CD4-positive, alpha-beta T cell treated with Interleukin-15 for 1 hour (primary cell): ENCODE measurements at places on chromosomes 2 and 18.

- no peak for DNase-seq
Measured at GRCh38 chr2:147600646-147601045, 244.2 kb upstream of the ACVR2A start.

GRCh38 chr18:48030616-48031480 lies 100.4 kb upstream of the SMAD2 start:
- DNase-seq = no peak

DNA sequence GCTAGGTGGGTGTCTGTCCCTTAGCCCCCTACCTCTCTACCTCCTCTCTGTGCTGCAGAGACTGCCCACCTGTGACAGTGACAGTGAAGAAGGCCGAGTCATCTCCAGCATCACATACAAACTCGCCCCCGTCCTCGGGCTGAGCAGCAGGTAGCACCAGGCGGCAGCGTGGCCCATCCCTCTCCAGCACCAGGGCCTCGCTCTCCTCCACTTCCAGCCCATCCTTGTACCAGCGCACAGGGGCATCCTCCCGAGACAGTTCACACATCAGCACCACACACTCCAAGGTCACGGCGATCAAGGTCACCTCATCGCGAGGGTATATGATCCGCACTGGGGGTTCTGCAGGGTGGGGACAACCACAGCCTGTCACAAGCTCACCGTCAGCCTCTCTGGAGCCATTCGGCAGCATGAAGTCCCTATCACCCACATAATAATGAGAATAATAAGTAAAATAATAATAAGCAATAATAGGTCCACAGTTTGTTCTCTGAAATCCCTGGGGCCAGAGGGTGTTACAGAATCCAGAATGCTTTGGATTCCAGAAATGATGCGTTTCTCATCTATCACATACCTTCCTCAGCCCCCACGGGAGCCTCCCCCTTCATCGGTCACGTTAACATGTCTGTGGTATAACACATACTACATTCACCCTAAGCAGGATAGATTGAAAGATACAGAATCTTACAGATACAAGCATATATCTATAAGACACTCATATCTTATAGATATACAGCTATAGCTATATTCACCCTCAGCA lies 12.0 kb downstream of the OBSL1 start:
- no peak for DNase-seq

DNA sequence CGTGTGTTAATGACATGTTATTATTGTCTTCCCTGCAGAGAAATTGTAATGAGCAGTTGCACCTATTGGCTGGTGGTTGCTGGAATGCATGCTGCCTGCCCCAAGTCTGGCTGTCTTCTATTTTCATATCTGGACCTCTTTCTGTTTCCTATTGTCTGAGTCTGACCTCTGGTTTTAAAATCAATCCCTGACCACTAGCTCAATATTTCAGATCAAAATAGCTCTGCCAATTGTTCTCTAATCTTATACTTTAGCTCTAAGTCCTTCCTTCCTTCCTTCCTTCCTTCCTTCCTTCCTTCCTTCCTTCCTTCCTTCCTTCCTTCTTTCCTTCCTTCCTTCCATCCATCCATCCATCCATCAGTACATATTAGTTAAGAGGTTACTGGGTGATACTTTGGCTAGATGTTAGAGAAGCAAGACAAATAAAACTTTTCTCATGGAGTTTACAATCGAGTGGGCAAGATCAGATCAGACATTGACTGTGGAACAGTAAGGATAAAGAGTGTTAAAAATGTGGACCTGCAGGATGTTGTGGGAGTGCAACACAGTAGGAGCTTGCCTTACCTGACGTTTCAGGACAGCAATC lies 417.1 kb downstream of the SOCS6 start:
- no peak for DNase-seq

- no peak for DNase-seq
Measured at GRCh38 chr18:75837316-75837715, 409.8 kb upstream of the SMIM21 start.

DNA sequence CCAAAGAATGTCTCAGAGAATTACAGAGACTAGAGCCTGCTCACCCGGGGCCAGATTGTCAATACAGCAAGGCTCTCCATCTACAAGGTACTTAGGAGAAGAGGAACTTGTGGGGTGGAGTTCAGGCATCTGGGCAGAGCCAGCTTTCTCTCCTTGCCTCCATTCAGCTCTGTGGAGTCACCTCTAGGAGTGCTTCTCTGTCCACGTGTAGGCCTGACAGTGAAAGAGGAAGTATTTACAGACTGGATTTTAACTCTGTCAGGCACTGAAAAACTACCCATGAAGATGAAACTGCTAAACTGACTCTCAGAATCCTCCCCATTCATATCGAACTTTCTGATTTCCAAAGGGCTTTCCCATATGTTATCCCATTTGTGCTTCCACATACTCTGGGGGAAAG lies 315.6 kb downstream of the SETBP1 start:
- DNase-seq = no peak

- no peak for DNase-seq
Measured at GRCh38 chr2:172693037-172693436, 42.6 kb upstream of the RAPGEF4 start.

DNA sequence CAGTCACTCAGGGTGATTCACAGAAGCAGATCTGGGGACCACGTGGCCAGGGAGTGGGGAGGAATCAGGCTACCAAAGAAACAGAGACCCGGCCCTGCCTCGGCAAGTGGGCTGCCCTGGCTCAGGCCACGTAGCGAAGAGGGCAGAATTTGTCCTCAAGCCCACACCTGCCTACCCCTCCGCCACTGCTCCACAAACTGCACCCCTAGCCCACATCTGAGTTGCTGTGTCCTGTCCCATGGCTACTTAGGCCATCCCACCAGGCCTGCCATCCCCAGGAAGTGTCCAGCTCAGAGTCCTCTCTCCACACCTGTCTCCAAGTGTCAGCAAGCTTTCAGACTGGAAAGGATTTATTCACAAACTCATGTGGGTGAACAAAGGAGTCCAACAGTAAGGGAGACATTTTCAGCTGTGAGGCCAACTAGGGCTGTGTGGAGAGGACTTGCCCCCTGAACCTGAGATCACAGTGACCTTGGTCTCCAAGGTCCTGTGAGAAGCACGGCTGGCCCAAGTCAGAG lies 31.7 kb upstream of the ASPRV1 start:
- DNase-seq = no peak

- DNase-seq = no peak
Measured at GRCh38 chr18:79589601-79590091, 90.0 kb upstream of the CTDP1 start.
